ENCODE measurements at places on chromosomes 6 and 20. TPM values are rescaled to one million over a fixed set of nuclear protein-coding genes. Genes with fewer than 3 reads are reported as not detected.

The GDAP1L1 gene
- not detected for total RNA-seq

The CYP21A2 gene
- total RNA-seq = 14.0 TPM

The SMLR1 gene
- not detected for total RNA-seq

The SYNCRIP gene
- 25.3 TPM for total RNA-seq

The GJA1 gene
- 85.0 TPM for total RNA-seq
